ENCODE measurements at places on chromosomes 1 and 21.

- DNase-seq, result no peak
These were observed 26.2 kb upstream of the A3GALT2 start for GRCh38 chr1:33346927-33347649.

- DNase-seq, result peak; percentile 9
These were observed 698 bp upstream of the SLC22A15 start for GRCh38 chr1:115975569-115976061.

DNA sequence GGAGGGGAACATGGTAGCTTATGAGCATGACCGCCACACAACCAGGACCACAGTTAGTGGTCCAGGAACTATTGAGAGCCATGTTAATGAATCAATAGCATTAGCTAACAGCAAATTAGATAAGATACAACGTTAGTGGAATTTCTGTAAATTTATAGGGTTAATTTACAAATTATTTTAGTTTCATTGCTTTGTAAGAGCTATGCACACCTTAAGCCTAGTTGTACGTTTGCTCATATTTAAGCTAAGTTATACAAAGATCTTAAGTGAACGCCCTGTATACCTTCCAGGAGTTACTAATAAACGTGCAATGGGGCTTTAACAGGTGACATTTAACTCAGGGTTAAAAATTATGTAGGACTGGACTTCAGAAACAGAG, 749 bp downstream of the EXOSC10 start:
- DNase-seq, result no peak

GRCh38 chr1:169809370-169810095, 14.8 kb upstream of the METTL18 start:
- no peak for DNase-seq

GRCh38 chr1:119160866-119161265, 20.4 kb upstream of the WARS2 start:
- no peak for DNase-seq

GRCh38 chr1:179143322-179143721, 61.5 kb downstream of the TOR3A start:
- no peak for DNase-seq

DNA sequence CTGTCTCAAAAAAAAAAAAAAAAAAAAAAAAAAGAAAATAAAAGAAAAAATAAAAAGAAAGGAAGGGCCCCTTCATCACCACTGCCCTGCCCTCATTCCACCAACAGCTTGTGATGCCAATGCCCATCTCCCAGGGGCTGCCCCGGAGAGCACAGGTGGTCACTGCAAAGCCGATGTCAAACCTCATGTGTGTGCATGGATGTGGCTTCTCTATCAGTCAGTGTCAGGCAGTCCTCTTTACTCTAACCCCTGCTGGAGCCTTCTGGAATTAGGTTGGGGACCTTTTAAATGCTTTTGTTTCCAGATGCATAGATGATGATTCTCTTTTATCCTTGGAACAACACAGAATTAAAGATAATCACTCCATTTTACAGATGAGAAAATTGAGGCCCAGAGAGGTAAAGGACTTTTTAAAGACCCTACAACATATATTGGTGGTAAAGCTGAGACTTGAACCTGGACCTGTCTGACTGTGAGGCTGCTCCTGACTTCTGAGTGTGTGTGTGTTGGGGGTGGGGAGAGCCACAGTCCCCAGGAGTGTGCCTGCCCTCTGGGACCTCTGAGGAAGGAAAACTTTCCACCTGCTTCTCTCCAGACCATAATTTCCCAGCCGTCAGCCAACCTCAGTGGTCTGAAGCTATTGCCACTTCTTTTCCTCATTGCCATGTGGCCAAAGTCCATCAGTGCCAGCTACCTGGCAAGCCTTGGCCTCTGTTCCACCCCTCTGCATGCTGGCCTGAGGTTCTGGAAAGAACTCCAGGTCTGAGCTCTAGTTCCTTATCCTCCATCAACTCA, 3.0 kb upstream of the TMEM54 start:
- DNase-seq, result no peak

GRCh38 chr1:205748403-205749233, 1.4 kb downstream of the NUCKS1 start:
- no peak for DNase-seq

GRCh38 chr1:57620605-57621004, 196.7 kb upstream of the DAB1 start:
- no peak for DNase-seq

DNA sequence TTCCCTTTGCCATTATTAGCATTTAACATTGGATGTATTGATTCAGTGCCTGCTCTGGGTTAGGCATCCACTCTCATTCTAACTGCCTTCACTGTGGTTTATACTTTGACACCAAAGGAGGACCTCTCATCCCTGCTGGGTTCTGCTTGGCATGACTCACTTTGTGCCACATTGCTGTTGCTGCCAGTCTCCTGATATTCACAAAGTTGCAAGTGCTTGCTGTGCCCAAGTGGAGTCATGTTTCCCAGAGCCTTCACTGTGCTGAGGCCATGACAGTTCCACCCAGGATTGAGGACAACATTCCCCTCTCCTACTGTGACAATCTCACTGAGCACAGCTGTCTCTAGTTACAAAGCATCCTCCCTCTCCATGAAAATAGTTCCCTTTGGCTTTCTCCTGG, 519.9 kb upstream of the USP24 start:
- no peak for DNase-seq

DNA sequence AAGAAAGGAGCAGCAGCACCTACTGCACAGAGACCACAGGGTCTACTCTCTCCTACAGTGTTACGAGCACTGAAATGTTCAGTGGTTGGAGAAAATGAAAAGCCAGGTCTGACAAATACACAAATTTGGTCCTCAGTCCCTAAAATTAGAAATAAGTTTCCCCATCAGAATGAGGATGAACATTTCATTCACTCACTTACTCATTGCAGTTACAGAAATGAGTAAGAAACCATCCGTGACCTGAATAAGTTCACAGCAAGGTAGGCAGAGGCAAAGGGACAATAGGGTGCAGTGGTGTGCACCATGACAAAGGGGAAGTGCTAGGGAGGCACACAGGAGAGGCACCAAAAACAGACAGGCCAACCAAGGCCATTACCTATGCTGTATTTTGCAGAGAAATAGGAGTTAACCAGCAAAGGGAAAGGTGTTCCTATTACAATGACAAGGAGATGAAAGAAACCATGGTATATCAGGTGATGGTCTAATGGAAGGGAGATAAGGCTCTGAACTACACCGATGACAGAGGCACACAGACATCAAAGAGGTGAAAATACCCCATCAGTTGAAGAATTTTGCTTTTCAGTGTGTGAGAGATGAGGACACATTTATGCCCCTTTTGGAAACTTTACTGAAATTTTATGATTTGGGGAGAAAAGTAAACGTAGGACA, 29.4 kb downstream of the VAV3 start:
- no peak for DNase-seq

DNA sequence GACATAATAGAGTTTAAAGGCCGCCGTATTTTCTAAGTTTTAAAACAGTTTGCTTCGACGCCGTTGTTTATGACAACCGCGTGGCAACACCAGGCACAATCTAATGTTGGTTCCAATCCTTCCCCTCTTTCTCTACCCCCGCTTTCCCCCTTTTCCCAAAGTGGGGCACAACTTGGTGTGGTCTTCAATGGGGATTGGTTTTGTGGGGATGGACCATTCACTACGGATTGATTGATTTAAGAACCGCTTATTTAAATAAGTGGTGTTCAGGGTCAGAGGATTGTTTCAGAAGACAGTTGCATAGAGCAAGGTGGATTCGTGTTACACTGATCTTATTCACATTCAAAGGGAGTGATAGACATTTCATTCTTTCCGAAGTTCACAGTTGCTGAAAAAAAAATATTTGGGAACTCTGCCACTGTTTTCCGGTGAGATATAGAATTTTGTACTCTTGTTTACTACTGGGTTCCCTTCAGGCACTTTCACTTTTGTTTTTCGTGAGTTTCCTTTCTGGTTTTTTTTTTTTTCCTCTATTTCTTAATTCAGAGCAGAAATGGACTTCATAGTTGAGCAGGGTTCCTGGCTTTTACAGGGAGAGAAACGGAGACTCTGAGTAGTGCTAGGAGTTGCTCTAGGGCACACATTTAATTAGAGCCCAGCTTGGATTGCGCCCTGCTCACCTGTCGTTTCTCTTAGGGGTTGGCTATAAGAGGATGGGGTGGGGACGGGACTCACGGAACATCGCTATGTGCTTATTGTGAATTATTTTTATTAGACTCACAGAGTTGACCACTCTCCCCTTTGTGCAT, 79.6 kb upstream of the AK4 start:
- no peak for DNase-seq

GRCh38 chr1:182385885-182386853, 5.4 kb downstream of the GLUL start:
- DNase-seq, result no peak

- peak; percentile 16 for DNase-seq
These were observed 472.7 kb downstream of the PLPP3 start for GRCh38 chr1:56106531-56107274.

GRCh38 chr1:77926561-77927357, 38.3 kb downstream of the NEXN start:
- no peak for DNase-seq

DNA sequence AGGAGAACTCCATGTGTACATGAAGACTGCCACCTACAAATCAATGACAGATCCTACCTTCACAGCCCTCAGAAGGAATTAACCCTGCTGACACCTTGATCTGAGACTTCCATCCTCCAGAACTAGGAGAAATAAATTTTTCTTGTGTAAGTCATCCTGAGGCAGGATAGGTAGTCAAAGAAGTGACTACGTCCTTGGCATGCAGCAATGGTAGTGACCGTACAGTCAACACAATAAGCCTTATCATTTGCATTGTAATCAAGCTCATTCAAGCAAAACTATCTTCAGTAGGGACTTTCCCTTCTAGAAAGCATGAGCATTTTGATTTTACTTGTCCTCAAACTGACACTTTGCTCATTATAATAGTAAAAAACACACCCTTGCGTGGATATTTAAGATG, 64.0 kb upstream of the KCNK1 start:
- no peak for DNase-seq

GRCh38 chr1:67832737-67833601, at the start of gene GNG12:
GNG12 (minus strand) TSS chr1:67833467; CDS start chr1:67707686, 125,781 bp downstream.
- DNase-seq, result peak; percentile 78

DNA sequence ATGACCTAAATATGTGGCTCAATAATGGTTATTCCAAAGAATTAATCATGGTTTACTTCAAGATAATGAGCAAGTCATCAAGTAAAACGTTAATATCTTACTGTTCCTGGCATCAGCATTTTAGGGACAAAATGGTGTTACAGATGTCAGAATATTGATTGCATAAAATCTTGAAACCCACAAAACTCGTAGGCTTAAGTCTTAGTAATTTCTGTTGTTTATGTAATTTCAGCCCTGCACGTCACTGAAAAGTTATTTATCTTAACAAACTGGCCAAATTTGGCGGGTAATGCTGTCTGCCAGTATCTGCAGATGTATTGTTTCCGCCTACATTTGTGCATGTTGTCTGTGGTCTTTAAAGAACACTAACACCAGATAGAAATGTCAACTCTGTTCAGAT, 25.8 kb downstream of the CDC7 start:
- no peak for DNase-seq

- no peak for DNase-seq
These were observed 3.8 kb downstream of the LDLRAD2 start for GRCh38 chr1:21815724-21816321.

DNA sequence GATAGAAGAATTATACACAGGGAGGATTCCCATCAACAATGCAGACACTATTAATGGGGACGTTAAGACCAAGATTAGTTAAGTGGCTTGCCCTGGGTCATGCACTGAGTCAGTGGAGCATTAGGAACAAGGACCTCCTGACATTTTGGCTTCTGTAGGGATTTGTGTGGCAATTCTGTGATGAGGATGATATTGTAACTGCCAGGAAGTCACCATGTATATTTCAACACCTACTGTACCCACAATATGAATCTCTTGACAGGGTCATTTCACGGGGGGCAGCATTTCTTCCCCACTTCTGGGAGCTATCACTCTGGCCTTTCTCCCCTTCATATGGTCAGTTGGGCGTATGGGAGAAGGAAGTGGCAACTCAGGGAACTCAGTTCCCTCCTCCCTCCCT, 134.9 kb downstream of the RUNX1 start:
- DNase-seq, result no peak

DNA sequence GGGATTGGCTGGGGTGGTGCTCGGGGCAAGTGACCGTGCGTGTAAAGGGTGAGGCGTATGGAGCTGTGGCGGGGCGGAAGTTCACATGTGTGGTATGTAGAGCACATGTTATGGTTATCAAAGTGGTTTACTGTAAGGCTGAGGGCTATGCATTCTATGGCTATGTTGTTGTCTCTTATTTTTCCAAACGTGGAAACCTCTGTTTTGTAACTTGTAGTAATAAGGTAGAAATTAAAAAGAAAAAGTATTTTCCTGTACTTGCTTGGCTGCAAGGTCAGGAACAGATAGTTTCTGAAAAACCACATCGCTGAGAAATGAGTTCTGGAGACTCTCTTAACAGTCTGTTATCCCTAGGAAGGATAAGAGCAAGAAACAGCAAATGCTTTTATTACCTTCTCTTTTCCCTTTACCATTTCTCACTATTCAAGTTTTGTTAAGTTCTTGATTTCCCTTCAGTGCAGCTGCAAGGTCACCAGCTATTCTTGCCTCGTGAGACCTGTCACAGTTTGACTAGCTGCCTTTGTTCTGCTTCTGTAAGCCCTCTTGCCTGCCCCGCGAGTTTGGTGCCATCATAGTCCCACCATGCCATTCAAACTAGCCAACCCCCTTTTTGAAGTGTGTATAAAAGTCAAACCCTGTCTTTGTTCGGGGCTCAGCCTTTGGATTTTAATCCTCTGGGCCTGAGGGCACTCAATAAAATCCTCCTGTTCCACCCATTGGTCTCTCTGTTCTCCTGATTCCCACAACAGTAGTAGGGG, 9.5 kb downstream of the RNU1-2 start:
- no peak for DNase-seq

- DNase-seq, result no peak
These were observed 116.9 kb downstream of the BEND5 start for GRCh38 chr1:48659801-48660200.

- DNase-seq, result no peak
These were observed 2.5 kb upstream of the TBX15 start for GRCh38 chr1:118990513-118991152.

DNA sequence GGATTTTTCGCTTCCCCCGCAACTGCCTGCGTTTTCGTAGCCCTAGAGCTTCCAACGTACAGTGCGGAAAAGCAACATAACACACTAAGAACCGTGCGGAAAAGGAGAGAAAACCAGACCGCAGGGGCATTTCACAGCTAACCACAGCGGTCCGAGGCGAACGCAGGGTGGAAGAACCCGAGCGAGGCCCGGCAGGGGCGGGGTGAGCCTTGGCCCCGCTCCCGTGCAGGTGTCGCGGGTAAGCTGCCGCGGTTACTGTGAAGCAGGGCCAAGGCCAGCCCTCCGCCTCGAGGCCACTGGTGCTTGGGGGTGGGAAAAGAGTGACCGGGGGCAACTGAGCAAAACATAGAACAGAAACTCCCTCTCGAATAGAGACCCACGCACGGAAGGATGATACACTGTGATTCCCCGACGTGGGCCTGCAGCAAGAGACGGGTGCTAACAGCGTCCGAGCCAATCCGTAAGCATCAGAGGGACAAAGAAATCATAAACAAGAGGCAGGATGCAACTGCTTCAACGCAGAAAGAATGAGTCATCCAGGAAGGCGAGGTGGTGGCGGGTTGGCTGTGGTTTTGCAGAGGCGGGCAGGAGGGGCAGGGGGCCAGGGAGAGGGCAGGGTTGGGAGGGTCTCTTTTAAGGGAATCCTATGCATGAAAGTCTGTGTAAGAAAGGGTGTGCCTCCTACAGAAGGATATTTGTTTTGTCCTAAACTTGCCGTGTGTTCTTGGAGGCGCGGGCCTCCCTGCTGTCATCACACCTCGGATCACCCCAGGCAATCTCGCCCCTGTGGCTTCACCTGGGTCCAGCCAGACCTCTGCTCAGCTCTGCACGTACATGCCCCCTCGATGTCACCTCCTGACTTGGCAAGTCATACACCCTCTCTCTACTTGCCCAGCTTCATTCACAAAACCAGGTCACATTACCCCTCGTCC, 7.3 kb downstream of the GNG4 start:
- DNase-seq, result no peak

All from NT2/D1 (cell line).